ENCODE measurements at places on chromosomes 7 and 10.

- no peak for DNase-seq
Measured at GRCh38 chr7:100968650-100969049, 715 bp upstream of the MUC12 start.

GRCh38 chr7:21137640-21138039 is 290.2 kb upstream of the SP4 start:
- no peak for DNase-seq

- no peak for DNase-seq
Measured at GRCh38 chr10:30816159-30816819, 186.7 kb upstream of the LYZL2 start.

- DNase-seq: no peak
Measured at GRCh38 chr7:22579961-22580360, 80.0 kb upstream of the STEAP1B start.

DNA sequence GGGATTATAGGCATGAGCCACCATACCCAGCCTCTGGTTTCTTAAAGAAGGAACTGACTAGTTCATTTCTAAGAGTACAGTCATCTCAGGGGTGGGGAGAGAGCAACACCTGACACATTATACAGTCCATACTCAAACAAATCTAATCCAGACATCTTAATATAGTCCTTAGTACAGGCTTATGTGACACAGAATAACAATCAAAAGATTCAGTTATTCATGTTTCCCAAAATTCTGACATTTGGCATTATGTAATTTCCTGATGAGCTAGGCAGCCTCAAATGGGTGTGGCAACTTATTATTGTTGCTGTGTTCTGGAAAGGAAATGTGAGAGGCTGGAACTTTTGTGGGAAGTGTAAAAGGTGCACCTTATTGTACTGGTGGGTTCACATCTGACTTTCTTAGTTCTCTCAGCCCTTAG is 116.3 kb downstream of the WDFY4 start:
- no peak for DNase-seq

- no peak for DNase-seq
Measured at GRCh38 chr7:6294839-6295238, 22.4 kb upstream of the CYTH3 start.

DNA sequence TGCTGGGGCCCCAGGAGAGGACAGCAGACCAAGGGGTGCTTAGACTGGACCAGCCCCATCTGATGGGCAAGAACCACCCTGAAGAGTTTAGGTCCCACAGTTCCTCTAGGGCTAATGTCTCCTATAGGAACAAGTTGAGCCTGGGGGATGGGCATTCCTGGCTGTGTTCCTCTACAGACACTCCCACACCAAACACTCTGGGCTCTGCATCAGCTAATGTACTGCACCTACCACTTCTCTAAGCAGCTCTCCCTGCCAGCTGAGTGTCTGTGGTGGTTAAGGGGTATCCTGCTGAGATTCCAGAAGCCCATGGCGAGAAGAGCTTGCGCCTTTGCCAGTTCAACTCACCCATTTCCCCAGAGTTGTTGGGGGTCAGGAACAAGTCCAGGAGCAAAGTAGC is 284.1 kb upstream of the CSTF2T start:
- DNase-seq: no peak

DNA sequence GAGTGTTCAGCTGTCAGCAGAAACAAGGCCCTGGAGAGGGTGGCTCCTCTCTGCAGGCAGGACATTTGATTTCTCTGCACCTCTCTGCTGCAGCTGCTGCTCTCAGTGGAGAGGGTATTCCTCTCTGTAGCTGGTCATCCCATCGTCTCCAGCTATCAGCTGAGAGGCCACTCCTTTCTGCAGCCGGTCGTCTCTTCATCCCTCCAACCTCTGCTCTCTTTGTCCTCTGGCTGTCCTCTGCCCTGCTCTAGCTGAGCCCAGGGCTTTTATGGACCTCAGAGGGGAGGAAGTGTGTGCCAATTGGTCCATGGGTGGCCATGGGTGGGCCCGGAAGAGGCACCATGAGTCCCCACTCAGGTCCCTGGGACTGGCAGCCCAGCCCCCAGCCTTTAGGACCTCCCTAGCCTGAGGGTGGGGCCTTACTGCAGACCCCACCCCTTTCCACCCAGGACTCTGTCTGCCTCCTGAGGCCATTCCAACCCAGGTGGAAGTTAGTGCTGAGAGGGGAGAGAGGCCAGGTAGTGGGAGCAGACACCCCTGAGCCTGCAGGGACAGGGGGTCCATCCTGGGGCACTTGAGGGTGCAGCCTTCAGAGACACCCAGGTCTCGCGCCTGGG is 26.2 kb upstream of the CDCA7L start:
- no peak for DNase-seq

GRCh38 chr10:10865303-10865702 is 152.4 kb upstream of the CELF2 start:
- no peak for DNase-seq

- no peak for DNase-seq
Measured at GRCh38 chr10:77969114-77969513, 42.6 kb upstream of the DLG5 start.

- DNase-seq: no peak
Measured at GRCh38 chr10:125056161-125057132, 103.9 kb downstream of the CTBP2 start.

DNA sequence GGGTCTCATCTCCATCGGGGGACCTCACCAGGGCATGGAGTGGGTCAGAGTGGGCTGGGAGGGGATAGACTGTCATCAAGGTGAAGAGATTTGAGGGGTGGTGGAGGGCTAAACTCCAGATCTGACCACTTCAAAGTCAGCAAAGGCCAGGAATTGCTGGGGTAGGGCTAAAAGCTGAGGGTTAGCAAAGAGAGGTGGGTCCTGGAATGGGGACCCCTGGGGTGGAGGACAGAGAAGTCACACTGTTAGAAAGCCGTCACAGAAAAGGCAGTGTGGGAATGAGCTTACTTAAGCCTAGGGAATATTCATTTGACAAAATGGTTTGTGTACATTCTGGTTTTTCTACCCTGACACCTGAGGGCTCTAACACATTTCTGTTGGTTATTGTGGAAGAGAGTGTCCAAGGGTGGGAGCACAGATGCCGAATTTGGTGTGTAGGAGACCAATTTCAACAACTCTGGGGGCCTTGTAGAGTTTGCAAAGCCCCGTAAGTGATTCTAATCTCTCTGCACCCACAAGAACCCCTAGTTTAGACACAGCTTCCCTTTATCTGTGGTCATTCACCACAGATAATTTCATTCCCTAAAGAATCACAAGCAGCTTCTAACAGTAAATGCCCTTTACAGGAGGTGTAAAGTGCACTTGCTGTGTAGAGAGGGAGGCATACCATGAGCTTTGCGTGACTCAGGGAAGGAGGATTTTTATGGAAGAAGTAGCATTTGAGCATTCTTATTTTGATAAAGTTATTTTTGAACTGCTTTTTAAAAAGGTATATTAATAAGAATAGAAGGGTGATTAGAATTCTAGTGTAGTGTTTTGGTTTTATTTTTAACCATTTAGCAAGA is 6.4 kb downstream of the FBH1 start:
- DNase-seq: no peak
